ENCODE measurements at places on chromosomes 6 and 20.

GRCh38 chr6:16602035-16602434 is 159.2 kb downstream of the ATXN1 start:
- no peak for DNase-seq

DNA sequence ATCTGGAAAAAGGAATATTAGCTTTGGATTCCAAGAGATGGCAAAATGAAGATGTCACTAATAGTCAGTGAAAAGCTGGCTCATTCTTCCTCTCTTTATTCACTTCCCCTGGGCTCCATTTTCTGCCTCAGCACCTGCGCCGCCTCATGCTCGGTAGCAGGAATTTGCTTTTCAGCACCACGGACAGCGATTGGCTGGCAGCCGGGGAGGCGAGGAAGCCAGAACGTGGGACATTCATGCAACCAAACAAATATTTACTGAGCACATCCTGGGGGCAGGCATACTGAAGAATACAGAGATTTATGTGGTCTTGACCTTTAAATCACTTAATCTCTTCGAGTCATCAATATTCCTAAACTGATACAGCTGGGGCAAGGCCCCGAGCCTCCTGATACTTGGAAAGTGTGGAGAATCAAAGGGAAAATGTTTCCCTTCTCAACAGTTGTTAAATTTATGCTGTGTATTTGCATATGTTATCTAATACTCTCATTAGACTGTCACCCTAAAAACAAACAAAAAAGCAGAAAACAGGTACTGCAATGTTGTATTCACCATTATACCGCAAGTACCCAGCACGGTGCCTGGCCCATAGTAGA is 12.1 kb upstream of the PDYN start:
- peak; percentile 63 for DNase-seq

DNA sequence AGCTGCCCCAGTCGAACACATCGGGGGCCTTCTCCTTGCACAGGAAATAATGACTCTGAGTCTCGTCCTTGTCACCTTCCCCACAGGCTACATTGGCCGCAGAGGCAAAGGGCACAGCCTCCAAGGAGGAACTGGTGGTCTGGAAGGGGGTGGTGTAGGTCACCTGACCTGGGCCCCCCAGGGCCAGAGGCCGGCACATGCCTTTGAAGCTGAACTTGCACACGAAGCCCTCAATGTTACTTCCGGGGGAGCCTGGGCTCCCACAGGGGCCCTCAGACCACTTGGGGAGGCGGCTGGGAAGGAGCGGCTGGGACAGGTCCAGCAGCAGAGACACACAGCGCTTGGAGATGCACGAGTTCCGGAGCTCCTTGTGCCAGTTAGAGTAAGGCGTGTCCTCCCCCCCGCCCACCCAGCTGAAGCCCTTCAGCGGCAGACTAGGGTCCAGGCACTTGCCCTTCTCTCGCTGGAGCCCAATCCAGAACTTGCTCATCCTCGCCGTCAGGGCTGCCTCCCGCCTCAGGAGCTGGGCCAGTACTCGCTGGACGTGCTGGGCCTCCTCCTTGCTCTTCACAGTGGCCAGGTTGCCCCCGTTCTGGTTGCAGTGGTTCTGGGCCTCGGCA is 578 bp downstream of the CD93 start:
- no peak for DNase-seq

DNA sequence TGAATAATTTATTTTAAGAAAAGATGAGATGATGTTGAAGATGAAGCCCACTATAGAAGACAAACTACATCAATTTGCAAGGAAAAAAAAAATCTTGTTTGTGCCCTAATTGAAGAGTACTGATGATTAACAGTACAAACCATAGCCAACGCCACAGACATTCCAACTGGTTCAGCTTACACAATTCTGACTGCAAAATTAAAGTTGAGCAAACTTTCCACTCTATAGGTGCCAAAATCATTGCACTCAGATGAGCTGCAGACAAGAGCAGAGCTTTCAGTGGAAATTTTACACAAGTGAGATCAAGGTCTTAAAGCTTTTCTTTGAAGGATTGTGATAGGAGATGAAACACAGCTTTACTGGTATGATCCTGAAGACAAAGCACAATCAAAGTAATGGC is 85.3 kb downstream of the OGFRL1 start:
- no peak for DNase-seq

- no peak for DNase-seq
These were observed 58.4 kb upstream of the ARMH2 start for GRCh38 chr6:24856901-24857670.

DNA sequence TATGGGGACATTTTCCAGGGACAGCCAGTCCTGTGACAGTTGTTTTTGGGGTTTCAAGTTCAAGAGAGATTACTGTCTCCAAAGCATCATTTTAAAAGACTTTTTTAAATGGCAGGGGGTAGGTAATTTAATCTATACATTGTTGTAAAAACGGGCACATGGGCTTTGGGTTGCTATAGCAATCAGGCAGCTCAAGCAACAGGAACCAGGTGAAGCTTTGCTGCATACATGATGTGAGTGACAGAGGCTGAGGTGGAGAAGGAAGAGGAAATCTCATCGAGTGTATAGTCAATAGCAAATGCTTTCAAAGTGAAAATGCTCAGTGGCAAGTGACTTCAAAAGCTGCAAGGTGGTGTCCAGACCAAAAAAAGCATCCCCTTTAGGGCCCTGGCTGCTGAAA is 277.4 kb upstream of the JAG1 start:
- no peak for DNase-seq

DNA sequence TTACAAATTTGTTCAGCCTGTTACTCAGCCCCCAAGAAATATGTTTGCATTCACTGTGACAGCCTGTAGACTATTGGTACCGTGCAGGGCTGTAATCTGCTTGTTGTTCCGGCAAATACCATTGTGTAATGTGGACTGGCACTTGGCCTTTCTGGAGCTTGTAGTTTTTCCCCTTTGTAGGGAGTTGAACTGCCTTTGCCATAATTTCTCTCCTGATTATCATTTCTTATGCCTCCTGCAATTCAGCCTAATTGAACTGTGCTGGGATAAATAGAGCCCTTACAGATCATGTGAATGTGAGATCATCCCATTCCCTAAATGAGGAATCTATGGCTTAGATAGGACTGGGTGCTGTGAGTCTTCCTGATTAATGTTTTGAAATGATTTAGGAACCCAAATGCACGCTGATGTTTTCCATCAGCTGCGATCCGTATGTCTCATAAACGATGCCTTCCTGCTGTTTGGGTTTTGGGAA is 185.1 kb downstream of the JARID2 start:
- no peak for DNase-seq

Measured in MCF 10A (cell line).